Bronchial epithelial cell (primary cell): ENCODE measurements at places on chromosomes 7 and 10.

DNA sequence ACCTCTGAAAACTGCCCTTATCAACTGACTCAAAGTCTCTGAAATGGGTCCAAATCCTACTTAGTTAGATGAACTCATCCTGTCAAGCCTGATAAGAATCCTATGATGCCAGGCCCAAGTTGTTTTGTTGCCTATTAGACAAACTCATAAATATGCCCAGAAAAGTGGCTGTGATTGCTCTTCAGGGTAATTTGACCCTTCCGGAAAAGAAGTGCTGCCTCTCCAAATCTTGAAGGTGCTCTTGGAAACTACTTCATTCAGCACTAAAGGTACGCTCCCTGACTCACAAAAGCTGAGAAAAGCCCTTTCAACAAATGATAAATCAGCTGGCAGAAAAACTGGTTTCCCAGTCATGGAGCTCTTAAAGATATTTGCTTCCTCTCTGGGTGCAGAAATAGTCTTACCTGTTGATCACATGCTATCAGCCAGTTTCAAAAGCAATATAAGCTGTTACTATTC, 6.7 kb downstream of the IFIT5 start:
- peak; percentile 82 for DNase-seq

DNA sequence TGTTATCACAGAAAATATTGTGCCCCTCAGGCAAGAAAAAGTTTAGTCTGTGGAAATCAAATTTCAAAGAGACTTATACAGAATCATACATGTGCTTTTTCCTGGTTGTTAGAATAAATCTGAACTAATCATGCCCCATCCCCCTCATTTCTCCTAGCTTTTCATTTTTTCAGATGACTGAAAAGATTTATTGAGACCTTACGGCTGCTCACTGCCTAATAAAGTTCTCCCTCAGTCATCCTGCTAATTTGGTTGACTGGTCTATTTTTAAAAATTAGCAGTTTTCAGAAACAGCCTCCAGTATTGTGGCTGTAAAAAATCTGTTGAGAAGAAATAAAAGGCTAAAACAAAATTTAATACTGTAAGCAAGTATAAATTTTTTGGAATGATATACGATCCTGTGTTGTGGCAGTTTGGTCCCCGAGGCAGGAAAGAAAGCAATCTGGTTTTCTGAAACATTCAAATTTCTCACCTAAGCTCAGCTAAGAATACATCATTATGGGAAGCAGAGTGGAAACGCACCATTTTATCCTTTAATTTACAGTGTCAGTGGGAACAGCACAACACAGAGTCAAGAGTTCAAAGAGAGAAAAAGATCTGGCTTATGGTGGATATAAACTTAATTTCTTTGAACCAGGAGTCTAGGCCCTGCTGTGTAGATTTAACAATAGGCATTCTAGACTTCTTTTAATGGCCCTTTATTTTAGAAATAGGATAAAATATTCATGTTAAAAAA, 144.4 kb downstream of the KCND2 start:
- no peak for DNase-seq

DNA sequence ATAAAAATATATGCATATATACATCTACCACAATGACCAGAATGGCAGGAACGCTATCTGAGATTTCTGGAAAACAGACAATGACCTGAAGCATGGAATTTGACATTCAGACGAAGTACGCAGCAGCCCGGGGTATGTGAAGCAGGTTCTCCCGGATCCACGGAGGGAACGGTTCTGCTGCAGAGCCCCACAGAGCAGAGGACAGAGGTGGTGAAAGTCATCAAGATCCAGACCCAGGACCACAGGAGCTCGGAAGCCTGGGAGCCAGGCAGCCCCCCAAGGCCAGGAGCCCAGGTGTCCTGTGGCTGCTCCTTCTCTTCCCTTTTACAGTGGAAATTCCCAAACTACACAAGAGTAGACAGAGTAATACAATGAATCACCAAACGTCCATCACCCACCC, 42.1 kb upstream of the DNAAF5 start:
- no peak for DNase-seq

- DNase-seq: no peak
Measured at GRCh38 chr10:81594991-81595390, 280.0 kb upstream of the NRG3 start.

DNA sequence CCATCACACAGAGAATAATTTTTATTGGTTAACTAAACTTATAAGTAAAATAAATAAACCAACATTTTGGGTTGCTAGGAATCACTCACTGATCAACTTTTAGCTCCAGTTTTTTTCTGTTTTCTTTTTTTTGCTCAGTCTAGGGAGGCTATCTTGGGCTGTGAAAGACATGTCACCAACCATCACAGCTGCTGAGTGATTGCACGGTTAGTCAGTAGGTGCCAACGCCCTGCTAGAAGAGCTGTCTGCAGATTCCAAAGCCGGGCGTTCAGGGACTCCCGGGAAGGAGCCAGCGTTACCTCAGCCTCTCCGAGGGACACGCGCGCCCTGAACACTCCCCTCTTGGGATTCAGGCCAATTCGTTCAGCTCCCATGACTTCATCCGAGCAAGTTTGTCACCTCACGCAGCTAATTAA, 604 bp upstream of the STAM start:
- DNase-seq: peak; percentile 90

DNA sequence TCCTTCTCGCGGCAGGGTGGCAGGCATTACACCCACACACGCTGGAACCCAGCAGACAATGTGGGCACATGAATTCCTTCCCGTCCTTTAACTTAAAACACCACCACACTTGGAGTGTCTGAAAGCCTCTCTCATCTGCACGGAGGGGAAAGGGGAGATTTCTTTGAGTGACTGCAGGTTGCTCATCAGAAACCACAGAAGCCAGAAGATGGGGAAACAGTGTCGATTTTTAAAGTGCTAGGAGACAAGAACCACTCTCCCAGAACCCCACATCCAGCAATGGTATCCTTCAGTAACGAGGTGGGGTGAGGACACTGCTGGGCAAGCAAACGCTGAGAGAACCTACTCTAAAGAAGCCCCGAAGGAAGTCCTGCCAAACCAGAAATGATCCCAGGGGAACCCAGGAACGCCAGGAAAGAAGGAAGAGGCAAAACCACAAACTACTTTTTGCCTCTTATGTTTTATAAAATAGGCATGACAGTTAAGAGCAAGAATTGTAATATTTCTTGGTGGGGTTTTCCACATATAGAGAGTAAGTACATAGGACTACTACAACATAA, 254.3 kb downstream of the ELFN1 start:
- DNase-seq: no peak

GRCh38 chr7:138848056-138848980, 50.3 kb upstream of the ATP6V0A4 start:
- DNase-seq: no peak

DNA sequence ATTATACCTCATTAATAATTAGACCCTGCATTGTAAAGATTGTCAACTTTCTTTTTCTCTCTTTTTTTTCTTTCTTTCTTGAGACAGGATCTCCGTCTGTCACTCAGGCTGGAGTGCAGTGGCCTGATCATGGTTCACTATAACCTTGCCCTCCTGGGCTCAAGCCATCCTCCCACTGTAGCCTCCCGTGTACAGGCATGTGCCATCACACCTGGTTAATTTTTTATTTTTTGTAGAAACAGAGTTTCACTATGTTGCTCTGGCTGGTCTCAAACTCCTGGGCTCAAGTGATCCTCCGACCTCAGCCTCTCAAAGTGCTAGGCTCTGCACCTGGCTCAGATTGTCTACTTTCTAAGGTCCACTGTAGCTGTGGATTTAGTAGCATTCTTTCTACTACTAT, 50.7 kb downstream of the MDFIC start:
- no peak for DNase-seq

DNA sequence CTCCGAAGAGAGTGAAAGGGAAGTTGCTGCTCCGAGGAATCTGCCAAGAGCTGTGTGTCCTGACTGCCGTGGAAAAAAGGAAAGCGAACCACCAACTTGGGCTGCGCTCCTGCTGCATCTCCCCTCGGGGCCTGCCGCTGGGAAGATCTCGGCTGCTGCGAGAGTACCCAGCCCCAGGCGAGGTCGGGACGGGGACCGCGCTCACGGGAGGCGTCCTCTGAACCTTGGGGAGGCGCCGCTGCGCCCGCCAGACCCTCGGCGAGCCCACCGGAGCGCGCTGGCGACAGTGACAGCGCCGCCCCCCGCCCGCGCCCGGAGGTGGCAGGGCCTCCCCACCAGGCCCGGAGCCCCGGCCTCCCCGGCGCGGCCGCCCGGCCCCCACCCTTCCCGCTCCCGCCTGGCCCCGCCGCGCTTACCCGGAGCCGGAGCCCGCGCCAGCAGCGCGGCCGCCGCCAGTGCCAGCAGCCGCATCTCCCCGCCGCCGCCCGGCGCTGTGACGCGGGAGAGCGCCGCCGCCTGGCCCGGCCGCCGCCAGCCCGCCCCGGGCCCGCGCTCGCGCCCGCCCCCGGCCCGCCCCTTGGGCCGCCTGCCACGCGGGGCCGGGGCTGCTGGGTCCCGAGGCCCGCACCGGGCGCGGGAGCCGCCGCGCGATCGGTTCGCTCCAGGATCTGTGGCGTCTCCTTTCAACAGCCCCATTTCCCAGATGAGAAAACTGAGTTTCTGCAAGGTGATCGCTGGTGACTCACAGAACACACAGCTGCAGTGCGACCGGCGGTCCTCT, at the start of gene VSTM4:
TSS of gene VSTM4 (minus strand) at position 508 of the 781 bp plus-strand sequence. CDS start at position 471, 37 bp downstream.
- no peak for DNase-seq

- DNase-seq: peak; percentile 30
Measured at GRCh38 chr10:101354328-101355071, 535 bp downstream of the BTRC start.

DNA sequence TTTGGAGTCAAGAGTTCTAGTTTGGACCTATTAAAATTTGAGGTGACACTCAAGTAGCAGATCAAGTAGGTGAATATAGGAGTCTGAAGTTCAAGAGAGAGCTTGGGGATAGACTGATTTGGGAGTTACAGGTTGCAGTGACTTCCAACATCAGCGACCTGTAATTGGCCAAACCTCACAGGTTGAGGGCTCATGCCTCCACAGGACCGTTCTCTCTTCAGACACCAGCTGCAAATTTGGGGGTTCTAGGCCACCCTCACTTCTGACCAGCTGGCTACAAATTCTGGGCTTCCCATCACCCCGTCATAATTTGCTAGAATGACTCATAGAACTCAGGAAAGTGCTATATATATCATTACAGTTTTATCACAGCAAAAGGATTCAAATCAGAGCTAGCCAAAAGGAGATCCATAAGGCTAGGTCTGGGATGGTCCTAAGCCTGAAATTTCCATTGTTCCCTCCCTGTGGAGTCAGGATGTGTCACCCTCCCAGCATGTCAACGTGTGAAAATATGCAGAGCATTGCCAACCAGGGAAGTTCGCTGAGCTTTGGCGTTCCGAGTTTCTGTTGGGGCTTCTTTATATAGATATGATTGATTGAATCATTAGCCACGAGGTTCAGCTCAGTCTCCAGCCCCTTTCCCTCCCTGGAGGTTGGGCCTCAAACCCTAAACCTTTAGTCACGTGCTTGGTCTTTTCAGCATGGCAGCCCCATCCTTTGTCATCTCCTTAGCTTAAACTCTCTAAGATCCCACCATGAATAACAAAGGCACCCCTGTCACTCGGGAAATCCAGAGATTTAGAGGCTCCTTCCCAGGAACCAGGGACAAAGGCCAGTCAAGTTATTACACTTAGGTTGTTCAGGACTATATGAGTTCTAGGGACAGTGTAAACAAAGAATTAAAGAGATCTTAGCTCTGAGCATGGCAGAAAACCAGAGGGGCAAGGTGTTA, 20.7 kb upstream of the ZNF212 start:
- DNase-seq: no peak

- no peak for DNase-seq
Measured at GRCh38 chr10:129029051-129029450, 438.0 kb upstream of the MGMT start.

DNA sequence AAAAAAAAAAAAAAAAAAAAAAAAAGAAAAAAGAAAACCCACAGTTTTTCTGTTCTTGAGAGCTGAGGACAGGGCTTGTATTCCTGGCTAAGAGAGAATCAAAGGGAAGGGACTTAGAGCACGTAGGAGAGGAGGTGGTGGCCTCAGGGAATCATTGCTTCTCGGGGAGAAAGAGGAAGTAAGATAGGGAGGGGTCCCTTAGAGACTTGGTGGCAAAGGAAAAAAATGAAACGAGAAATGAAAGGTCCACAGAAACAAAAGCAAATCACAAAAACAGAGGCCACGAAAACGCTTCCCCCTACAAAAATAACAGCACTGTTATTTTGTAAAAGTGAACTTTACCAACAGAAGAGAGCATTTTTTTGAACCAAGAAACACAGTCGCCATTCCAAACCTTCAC, 323.1 kb upstream of the GALNT17 start:
- DNase-seq: no peak

GRCh38 chr10:101043363-101043707, 12.3 kb downstream of the SFXN3 start:
- DNase-seq: no peak

DNA sequence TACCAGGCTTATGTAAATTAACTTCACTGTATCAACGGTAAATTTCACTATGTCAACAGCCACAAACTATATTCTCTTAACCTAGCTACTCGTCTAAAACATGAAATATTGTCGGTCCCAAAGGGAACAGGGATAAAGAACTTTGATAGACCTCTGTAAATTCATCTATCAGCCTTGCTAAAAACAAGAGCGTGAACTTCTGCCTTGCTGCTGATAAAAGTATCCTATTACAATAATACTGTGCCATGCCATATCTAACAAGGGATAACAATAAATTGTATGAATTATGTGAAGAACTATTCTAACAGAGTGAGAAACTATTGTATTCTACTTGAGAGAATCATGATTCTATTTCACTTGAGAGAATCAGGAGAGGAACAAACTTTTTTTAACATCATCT, 117.2 kb downstream of the CNOT4 start:
- DNase-seq: no peak

- no peak for DNase-seq
Measured at GRCh38 chr7:44971188-44971901, 7.5 kb downstream of the MYO1G start.

- DNase-seq: no peak
Measured at GRCh38 chr7:71543396-71543795, 411.5 kb downstream of the GALNT17 start.

DNA sequence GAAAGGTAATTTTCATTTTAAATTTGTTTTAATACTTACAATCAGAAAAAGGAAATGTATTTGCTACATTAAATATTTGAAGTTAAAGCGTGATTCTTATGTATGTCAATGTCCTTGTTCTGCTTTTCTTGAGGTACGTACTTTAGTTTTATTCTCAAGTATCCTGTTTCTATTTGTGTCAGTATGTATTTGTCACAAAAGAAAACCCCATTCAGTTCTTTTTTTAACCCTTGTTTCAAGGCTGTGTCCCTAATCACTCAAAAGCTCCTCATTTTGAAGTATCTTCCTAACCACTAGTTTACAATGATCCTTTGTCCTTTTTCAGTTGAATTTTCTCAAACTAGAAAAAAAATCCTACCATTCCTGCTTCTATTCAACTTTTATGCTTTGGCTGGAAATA, 25.2 kb downstream of the NHLRC2 start:
- DNase-seq: no peak

DNA sequence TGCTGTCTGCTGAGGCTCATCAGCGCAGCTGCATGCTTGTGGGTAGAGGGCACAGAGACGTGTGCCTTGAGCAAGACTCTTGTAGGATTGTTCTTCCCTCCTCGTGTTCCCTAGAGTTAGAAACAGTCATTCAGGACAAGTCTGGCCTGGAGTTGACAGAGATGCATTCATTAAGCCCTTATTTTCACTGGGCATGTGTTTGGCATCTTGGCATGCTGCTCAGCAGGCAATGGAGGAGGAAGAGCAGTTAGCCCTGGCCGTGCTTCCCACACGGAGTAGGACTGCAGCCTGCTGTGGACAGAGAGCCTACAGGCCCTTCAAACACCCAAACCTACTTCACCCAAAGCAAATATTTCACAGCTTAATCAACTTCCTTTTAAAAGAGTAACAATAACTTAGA, 73.0 kb upstream of the GJD4 start:
- no peak for DNase-seq
